T-cell (primary cell): ENCODE measurements at places on chromosomes 13 and 19.
A peak's percentile ranks its signal among the peaks of the same experiment; 100 is the strongest.

GRCh38 chr13:31733066-31733465 lies 6.3 kb upstream of the RXFP2 start:
- no peak for DNase-seq

GRCh38 chr19:5890099-5890498 lies 13.5 kb downstream of the NDUFA11 start:
- DNase-seq = no peak

DNA sequence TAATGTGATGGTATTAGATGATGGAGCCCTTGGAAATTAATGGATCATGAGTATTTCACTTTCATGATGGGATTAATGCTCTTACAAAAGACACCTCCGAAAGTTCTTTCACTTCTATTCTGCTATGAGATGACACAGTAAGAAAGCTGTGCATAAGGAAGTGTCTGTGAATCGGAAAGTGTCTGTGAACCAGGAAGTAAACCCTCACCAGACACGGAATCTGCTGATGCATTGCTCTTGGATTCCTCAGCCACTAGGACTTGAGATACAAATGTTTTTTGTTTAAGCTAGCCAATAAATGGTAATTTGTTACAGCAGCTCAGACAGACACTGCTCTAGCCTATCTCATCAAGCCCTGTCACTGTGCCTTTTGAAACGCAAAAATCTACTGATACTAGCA lies 440.4 kb upstream of the PRR20A start:
- DNase-seq = no peak

DNA sequence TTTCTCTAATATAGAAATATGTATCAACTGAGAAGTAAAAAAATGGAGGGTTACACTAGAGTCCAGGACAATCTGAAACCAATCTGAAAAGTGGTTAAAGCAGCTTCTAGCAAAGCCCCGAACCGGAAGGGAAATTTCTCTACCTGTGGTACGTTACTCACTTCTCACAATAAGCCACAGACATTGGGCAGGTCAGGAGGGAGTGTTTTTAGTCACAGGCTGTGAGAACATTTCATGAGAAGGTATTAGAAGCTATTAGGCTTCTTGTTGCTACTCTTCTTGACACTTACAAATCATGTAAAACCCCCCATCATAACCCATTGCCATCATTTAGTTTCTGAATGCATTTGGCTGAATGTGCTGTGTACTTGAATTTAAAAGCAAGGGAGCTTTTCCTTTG lies 120.9 kb downstream of the NUFIP1 start:
- DNase-seq = no peak

DNA sequence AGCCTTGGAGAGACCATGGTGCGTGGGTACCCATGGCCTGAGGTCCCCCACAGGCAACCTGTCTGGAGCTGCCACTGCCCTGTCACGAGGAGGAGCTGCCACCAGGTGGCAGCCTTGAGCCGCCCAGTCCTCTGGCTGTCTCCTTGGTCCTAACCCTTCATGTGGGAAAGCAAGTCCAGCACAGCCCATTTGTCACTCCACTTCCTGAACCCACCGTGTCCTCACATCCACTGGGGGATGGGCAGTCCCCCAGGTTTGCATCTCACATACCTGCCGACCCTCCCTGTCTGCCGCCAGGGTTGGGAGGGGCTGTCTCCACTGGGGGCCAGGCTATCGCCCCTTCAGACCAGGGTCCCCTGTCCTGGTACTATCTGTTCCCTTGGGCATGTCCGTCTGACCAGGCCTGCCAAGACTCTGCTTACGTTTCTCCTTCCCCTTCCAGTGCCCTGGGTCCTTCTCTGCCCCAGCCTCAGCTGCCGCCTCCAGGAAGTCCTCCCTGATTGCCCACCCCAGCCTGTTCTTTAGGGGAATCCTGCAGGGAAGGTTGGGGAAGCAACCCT lies 4.5 kb downstream of the FAM174C start:
- peak; percentile 75 for DNase-seq

- DNase-seq = no peak
Observed at GRCh38 chr13:96794669-96795068, 199.6 kb downstream of the OXGR1 start.

DNA sequence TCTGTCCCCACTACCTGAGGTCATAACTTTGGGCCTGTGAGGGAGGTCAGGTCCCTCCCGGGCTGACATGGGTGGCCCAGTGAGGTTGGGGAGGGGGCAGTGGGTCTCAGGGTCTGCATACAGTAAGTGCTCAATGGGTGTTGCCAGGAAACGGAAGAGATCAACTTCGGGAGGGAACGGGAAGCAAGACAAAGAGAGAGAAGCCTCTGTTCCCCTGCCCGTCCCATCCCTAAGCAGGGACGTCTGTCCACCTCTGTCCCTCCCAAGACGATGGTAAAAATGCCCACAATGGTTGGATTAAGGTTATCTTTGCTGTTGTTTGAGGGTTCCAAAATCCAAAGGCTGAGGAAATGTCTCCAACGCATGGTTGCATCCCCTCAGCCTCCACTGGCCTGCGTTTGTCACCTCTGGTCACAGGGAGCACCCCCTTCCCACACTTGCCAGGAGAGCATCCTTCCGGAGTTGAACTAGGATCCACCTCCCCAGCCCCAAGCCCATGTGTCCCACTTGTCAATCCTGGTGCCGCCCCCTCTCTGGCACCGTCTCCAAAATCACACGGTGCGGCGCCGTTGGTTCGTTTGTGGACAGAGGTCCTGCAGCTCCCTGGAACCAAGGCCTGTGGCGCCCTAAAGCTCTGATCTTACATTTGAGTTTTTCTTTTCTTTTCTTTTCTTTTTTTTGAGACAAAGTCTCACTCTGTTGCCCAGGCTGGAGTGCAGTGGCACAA lies 774 bp upstream of the HOMER3 start:
- DNase-seq = no peak

DNA sequence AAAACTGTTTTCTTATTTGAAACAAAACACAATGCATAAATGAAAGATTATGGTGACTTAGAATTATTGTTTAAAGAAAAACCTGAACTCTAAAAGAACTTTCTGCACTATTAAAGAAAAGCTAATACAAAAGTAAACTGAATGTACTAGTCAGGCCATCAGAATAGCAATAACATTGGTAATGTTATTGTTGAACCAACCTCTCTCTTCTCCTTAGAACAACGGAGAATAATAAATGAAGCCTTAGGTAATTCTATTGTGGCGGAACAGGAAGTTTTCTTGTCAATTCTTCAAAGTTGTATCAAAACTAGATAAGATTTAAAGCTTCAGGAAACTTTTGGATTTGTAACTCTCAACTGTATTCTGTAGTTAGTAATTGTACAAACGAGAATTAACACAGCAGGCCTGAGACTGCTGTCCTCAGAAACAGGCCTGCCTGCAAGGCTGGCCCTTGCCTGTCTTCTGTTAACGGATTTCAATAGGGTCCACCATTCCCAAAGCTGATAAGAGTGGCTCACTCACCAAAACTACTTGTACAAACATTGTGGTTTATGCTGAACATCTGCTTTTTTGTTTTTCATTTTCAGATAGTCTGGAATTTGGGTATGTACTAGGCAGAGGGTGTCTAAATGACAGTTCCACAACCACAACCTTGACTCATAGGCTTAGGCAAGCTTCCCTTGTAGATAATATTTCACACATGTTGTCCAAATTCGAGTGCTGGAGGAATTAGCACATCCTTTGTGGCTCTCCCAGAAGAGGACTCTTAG lies 825.8 kb downstream of the GPC5 start:
- DNase-seq = no peak

- DNase-seq = no peak
Observed at GRCh38 chr19:8323781-8324185, 2.5 kb downstream of the RPS28 start.

DNA sequence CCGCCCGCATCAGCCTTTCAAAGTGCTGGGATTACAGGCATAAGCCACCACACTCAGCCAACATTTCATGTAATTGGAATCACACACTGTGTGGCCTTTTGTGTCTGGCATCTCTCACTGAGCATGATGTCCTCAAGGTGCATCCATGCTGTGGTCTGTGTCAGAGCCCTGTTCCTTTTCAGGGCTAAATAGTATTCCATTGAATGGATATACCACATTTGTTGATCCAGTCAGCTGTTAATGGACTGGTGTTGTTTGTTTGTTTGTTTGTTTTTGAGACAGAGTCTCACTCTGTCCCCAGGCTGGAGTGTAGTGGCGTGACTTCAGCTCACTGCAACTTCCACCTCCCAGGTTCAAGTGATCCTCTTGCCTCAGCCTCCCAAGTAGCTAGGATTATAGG lies 17.9 kb downstream of the ATCAY start:
- no peak for DNase-seq

GRCh38 chr19:3765121-3765520 lies 2.6 kb downstream of the MRPL54 start:
- DNase-seq = no peak

- DNase-seq = peak; percentile 85
Observed at GRCh38 chr19:37077934-37078716, at the start of gene ZNF420. ZNF420 (plus strand) TSS chr19:37078433; CDS start chr19:37089119, 10,686 bp downstream.

- DNase-seq = no peak
Observed at GRCh38 chr13:114115191-114115671, 17.2 kb downstream of the RASA3 start.

GRCh38 chr19:45498411-45499195 lies at the start of gene PPM1N:
PPM1N (plus strand) TSS chr19:45498443; CDS start chr19:45498473, 30 bp downstream.
- DNase-seq = peak; percentile 60

GRCh38 chr13:53238261-53238660 lies 209.6 kb downstream of the OLFM4 start:
- no peak for DNase-seq

DNA sequence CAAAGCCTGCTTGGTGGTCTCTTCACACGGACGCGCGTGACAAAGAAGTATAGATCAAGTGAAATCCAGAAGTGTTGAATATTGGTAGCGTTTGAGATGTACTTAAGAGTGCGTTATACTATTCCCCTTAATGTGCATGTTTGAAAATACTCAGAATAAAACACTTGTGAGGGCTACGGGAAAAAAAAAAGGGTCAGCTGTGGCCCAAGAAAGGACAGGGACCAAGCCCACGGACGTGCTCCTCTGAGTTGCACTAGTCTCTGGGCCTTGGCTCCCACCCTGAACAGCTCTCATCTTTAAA lies 622 bp upstream of the RBM42 start:
- no peak for DNase-seq

DNA sequence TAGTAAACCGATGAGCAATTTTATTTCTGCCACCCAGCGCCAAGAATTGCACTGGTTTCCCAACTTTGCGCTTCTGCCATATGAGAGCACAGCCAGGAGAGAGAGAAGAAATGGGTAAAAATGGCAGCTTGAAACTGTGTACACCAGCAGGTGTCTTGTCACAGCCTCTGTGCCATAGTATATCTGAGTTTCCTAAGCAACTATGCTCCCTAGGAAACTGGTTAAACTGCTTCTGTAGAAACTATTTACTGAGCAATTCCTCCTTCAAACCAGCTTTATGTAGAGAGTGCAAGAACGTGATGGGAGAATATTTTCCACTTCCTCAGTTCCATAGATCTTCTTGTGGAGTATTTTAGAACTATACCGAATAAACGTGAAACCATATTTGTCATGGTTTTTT lies 1361.3 kb downstream of the PCDH9 start:
- no peak for DNase-seq

GRCh38 chr13:51845574-51846318 lies 769 bp upstream of the TMEM272 start:
- no peak for DNase-seq

DNA sequence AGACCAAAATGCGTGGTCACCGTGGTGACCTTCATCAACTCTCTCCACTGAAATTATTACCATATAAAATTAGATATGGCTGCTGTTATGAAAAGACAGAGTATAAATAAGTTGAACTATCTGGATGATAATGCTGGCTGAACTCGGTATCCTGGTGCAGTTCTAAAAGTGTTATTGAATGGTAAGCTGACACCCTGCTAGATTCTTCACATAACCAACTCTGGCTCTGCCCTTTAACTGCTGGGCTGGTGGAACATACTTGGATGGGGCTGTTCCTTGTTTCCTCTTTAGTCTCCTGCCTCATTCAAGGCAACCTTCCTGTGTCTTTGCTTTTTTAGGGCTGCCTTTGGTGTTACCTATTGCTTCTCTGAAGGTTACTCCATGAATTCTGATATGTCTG lies 106.9 kb downstream of the FGF9 start:
- DNase-seq = no peak

DNA sequence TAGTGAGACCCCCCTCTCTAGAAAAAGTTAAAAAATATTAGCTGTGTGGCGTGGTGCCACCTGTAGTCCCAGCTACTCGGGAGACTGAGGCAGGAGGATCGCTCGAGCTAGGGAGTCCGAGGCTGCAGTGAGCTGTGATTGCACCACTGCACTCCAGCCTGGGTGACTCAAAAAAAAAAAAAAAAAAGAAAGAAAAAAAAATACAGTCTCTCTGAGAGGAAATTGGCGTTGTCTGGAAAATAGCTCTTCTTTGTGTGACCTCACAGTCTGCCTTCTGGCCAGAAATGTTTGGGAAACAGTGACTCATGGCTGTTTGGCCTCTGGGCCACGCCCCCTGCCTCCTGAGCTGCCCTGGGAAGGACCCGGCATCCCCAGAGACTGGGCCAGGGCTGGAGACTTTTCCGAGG lies 10.7 kb downstream of the MARCHF2 start:
- no peak for DNase-seq

DNA sequence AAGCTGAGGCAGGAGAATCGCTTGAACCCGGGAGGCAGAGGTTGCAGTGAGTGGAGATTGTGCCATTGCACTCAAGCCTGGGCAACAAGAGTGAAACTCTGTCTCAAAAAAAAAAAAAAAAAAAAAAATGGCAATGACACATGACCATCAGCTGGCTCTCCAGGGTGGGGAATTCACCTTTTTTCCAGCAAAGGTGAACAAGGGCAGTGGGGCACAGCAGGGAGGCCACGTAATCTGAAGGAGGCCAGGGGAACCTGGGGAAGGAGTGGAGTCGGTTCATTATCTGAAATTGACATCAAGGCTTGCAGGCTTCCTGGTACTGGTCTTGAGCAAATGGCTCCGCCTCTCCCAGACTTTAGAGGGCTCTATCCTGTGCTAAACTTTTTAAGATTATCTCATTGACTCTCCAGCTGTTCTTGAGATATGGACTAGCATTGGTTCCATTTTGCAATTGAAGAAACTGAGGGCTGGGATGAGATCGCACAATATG lies 28.1 kb downstream of the KEAP1 start:
- DNase-seq = no peak

DNA sequence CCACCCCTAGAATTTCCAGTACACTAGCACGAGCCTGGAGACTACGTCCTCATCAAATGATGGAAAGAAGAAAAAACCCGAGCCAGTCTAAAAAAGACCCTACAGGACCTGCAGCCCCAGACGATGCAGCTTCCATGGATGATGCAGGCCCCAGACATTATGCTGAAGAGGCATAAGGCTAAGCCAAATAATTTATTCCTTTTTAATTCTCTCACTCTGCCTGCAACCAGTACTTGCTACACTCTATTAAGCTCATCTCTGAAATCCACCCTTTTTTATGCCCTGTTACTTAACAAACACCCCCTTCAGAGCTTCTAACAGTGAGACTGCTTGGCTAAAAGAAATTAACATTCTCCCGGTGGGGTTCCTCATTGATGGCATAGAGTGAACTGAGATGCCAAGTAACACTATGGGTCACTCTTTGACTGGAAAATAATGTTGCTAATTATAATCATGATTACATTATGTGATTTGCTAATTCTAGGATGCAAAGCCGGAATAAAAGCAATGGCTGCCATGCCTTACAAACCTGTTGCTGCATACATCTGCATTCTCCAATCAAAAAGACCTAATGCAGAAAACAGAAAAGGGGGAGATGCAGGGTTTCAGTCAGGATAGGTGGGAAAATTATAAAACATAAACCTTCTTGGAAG lies 1462.4 kb downstream of the UQCRFS1 start:
- no peak for DNase-seq

- DNase-seq = no peak
Observed at GRCh38 chr13:73288596-73288995, 229.8 kb downstream of the KLF5 start.

- DNase-seq = peak; percentile 54
Observed at GRCh38 chr19:4059891-4060620, 6.6 kb downstream of the ZBTB7A start.

- DNase-seq = no peak
Observed at GRCh38 chr13:111322916-111323331, 2.5 kb downstream of the TEX29 start.
